ENCODE measurements at places on chromosomes 5 and 9. TPM values are rescaled to one million over a fixed set of nuclear protein-coding genes. Genes with fewer than 3 reads are reported as not detected.

The SLC22A4 gene
- 0.27 TPM for total RNA-seq

The ZNF782 gene
- total RNA-seq: 9.8 TPM

The PCDHB3 gene
- 1.6 TPM for total RNA-seq

The LIX1 gene
- total RNA-seq: 0.19 TPM

DNA sequence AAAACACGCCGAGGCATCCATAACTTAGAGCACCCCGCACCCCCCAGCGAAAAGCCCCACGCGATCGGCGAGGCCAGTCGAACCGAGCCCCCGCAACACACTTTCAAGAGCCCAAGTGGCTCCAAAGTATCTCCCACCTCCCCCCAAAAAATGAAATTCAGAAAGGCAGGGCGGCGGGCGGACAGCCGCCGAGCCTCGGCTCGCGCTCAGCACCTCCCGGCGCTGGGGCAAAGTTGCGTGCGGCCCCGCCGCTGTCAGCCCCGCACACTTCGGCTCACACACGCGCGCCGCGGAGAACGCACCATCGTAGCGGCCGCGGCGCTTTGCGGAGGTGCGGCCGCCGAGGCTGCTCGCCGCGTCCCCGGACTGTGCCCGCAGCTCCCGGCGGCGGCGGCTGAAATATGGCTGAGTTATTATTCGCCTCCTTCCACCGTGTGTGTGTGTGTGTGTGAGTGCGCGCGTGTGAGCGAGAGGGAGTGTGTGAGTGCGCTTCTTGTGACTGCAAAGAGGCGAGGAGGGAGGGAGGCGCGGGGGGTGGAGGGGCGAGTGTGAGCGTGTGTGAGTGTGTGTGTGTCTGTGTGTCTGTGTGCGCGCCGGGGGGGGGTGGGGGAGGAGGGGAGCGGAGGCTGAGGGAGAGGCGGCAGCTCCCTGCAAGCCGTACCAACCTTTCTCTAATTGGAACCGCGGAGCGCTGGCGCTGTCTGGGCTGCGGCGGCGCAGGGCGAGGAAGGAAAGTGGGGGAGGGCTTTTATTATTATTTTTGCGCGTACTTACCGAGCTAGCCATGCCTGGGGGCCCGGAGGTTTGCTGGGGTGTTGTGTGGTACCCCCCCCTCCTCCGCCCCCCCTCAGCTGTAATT is 599 bp downstream of the MLLT3 start:
- peak; percentile 92 for DNase-seq

DNA sequence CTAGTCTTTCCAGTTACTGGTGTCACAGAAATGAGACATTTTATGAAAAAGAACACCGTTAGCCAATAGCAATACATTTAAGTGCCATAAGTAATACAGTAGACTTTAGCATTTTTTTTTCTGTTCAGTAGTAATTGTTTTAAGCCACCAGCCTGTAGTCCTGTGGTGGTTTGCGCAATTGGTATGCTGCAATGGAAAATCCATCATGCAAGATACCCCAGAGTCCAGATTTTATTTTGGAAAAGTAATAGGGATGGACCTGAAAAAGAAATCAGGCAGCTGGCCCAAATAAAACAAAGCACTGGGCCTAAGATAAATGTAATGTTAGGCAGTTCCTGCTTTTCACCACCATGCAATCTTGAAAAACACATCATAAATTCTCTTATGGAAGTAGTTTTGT is 94.6 kb upstream of the RASGRF2 start:
- no peak for DNase-seq

The RAPGEF6 gene
- 20.2 TPM for total RNA-seq

- no peak for DNase-seq
Observed at GRCh38 chr5:89342106-89342876, 459.3 kb upstream of the MEF2C start.

DNA sequence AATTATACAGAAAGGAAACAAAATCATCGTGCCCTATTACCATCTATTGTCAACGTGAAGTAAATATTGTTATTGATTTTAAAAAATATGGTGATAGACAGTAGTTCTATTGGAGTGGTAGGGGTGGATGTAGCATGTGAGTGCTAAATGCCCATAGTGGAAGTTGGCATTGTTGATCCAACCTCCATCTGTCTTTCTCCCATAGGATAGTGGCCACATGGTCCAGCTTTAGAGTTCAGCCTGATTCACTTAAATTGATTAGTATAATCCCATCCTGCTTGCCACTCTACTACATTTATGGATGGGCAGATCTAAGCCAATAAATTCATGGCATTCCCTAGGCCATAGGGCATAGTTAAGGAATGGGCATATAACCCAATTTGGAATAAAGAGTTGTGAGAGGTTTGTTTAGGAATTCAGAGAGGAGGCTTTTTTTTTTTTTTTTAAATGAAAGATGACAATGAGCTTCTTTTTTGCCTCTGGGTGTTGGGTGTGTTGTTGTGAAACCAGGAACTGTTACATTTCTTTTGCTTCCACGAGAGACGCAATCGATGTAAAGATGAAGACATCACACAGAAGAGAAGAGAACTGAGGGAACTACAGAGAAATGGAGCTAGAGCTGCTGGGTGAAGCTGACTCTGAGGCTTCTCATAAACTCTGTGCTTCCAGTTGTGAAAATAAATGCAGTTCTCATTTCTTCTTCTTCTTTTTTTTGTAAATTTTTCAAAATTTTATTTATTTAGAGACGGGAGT is 12.5 kb upstream of the CHD1 start:
- no peak for DNase-seq

GRCh38 chr9:36913393-36914211 is 120.5 kb downstream of the PAX5 start:
- DNase-seq: no peak

DNA sequence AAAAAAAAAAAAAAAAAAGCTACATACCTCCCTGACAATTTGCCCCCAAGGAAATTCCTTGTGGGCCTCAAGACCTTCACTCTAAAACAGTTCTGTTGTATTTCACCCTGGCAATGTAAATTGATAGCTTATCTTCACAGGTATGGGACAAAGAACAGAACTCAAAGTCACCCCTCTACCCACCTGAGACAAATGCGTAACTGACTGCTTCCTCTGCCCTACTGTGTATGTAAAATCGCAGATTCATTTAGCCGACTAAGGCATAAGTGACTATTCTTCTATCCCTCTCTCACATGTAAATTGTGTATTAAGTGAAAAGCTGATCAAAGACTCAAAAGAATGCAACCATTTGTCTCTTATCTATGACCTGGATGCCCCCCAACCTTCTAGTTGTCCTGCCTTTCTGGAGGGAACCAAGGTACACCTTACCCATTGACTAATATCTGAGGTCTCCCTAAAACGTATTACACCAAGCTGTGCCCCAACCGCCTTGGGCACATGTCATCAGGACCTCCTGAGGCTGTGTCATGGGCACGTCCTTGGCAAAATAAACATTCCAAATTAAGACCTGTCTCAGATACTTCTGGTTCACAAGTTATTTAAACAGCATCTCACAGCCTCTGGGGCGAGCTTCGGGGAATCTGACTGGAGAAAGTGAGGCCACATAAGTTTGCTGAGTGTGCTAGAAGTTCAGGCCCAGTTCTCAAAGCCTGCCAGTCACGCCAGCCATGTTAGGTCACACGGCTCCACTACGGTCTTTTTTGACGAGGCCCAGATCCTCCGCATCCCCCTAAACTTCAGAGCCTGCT is 954 bp downstream of the TBCA start:
- DNase-seq: no peak

DNA sequence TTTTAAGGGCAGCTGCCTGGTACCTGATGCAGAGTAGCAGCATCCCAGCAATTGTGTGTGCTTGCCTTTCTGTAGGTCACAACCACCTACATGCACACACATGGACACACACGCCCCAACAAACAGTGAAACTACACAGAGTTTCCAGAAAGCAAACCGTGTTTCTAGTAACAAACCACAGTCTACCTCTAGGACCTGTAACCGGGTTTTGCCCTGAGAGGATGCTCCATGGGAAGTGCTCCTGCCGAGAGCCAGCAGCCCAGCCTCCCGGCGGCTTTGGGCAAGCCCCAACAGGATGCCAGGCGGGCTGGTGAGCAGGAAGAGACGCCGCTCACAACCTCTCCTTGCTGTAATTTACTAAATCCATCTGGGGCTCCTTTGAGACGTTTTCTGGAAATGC is 4.1 kb upstream of the TCF7 start:
- no peak for DNase-seq

DNA sequence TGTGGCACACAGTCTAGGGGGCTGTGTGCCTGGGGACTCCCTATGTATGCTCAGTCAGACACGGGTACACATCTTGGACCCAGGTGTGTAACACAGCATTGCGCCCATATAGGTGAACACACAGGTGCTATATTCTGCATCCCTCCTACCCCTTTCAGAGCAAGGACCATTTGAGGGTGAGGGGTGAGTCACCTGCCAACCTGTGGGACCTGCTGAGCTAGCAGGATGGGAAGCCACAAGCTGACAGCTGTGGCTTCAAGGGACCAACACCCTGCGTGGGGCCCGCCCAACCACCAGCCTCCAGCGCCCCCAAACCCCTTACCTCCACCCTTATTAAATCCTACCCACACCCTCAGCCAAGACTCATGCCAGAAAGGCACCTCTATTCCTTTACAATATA is 14.6 kb upstream of the AQP7 start:
- DNase-seq: no peak

The TXNDC8 gene
- total RNA-seq: not detected

DNA sequence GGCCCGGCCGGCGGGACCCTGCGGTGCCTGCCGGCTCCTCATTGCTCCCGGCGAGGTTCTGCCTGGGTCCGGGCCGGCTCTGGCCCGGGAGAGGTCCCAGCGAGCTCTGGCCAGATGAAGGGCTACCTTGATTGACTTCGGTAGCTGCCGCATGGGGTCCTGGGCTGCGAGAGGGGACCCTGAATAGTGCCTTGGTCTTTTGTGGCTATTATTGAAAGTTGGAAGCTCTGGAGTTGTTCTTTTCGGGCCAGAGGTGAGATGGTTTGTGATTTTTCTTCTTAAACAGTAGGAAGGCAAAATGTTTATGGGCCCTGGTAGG is 635 bp downstream of the NAA35 start:
- DNase-seq: peak; percentile 85

GRCh38 chr9:128125580-128126354 is 1.8 kb downstream of the PTGES2 start:
- no peak for DNase-seq

GRCh38 chr9:112310826-112311225 is 22.6 kb downstream of the PTBP3 start:
- DNase-seq: no peak

Data from lower leg skin (tissue), 4 donors.